Progenitor cell of endocrine pancreas (in vitro differentiated cells): ENCODE measurements at places on chromosomes 11 and 22. TPM values are rescaled to one million over a fixed set of nuclear protein-coding genes. Genes with fewer than 3 reads are reported as not detected.

The LARGE2 gene
- total RNA-seq: 39.4 and 47.3 TPM in 2 replicates

DNA sequence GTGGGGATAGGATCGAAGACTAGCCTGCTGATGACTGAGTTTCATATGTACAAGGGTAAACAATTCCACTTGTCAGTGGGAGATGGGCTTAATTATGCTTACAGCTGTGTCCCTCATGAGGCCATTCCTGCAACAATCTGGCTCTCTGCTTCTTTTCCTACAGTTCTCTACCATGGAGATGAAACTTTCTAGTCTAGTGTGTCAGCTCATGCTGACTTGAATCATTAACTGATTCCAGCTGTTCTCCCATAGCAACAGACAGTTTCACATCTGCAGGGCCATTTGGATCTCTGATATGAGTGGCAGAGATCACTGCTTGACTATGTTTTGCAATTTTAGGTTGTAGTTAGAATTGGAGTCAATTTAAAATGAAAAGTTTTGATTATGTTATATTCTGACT is 1251.7 kb upstream of the RAG2 start:
- no peak for DNase-seq

DNA sequence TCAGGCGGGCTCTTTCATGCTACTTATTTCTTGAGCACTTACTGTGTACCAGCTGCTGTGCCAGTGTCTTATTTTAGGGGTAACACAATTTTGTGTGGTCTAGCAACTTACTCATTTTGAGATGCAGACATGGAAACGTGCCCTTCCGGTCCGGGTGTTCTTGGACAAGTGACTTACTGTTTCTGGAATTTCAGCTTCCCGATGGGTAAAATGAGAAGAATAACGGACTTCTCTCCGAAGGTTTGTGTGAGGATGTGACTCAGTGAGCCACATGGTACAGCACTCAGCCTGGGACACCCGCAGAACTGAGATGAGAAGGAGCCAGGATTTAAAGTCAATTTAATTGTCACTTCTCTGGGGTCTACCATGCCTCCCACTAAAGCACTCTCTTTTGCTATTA is 114.5 kb upstream of the SYT13 start:
- DNase-seq: no peak

DNA sequence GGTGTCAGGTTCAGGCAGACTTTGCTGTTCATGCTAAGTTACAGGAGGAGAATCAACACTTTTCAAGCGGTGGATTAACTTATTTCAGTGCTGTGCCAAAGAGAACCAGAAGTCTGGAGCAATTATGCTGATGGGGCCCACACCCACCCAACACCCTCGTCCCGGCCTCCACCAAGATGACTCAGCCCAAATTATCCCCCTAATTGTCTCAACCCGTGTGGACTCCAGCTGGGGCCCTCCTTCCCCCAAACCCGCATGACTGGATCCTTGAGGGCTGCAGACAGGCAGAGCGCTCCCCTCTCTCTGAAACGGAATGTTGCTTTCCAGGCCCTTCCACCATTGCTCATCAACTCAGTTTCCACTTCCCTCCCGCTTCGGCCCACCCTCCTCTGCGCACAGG is 34.6 kb upstream of the MN1 start:
- DNase-seq: no peak

The PYGM gene
- total RNA-seq: 1.4 and 1.6 TPM in 2 replicates

GRCh38 chr11:11787305-11788062 is 54.3 kb upstream of the USP47 start:
- peak; percentile 62 for DNase-seq

DNA sequence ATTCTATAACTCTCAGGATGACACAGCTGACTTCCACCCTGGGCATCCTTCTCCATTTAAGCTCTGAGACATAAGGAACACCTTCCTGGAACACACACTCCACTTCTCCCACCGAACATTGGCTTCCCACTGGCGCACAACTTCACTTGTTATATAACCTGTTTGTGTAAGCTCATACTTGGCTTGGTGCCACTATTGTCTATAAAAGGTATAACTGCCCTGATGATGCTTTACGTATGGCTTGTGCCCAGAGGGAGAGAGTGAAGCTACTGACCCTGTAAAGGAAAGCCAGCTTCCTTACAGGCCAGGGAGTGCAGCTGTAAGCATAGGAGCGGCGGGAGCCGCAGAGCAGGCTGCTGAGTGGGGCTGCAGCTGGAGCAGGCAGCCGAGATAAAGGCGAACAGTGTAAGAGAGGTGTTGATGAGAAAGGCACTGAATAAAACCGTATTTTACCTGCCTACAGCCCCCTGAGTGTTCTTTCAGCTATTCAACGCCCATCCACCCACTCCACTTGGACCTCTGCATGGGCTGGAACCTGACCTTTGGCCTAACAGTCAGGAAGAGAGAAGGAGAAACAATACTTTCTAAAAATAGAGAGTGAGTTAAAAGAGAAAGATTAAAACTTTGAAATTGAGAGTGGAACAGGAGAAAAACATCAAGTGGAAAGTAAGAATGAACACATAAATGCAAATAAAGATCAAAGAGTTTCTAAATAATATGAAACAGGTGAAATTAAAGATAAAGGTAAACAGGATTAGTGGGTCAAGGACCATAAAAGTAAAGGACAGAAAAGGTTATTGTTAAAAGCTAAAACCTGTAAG is 252.1 kb upstream of the ARHGAP42 start:
- no peak for DNase-seq

The CNIH2 gene
- 21.3 and 21.7 TPM in 2 replicates for total RNA-seq

GRCh38 chr22:23691748-23692423 is 1.1 kb downstream of the RGL4 start:
- no peak for DNase-seq

The NFAM1 gene
- 0.31 and 0.69 TPM in 2 replicates for total RNA-seq

DNA sequence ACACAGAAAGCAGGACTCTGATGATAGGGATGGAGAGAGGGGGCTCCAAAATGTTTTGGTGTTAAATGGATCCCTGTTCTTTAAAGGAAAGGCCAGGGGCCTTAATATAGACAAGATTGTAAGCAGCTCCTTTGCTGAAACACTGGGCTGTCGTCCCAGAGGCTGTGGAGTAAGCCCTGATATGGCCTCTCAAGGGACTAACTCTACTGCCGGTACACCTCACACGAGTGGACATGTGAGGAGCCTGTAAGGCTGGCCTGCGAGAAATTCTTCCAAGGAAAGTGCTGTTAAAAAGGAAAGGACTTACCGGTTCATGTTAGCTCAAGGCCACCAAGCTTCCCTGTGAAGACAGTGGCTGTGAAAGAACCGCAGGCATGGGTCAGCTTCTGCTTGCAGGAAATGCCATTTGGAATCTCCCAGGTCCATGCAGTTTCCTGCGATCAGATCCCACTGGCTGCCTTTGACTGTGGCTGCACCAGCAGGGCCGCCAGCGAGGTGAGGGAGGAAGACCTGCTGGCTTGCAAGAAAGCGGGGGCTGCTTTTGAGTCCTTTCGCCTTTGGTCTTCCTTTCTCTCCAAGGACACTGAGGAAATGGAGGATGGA is 106.6 kb downstream of the PRR5L start:
- no peak for DNase-seq

DNA sequence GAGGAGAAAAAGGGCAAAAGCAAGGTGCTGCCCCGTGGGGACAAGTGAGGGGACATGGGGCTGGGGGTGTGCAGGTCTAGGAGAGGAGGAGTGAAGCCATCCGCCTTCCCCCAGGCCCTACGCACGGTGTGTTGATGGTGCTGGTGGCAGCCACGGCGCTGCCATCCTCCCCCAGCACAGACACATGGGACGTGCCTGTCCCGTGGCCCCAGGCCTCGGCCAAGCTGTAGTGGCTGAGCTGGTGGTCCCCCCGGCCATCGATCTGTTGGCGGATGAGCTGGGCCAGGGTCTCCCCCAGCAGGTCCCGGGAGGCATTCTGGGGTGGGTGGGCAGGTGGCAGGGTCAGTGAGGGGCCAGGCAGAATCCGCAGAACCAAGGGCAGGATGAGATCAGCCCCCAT is 18.9 kb downstream of the GGT5 start:
- DNase-seq: no peak

- no peak for DNase-seq
Observed at GRCh38 chr11:22732588-22732987, 66.2 kb downstream of the GAS2 start.

DNA sequence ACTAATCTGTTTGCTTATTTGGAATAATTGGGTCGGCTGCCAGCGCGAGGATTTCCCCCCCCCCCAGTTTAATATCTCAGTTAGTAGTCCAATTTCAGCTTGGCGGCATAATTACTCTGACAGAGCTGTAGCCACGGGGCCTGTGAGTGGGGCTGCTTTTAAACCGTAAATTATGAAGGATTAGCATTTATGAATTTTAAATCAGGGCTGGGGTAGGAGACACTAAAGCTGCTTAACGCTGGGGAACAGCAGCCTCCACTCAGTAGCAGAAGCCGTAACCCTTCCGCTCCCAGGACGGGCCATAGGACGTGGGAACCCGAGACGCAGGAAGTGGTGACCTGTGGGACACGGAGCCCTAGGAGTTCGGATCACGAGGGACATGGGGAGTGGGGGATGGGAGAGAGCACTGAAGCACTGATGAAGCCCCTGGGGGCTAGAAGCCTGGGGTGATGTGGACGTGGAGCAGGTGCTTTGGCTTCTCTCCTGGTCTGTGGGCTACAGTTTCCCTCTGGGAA is 66.2 kb upstream of the LMO1 start:
- DNase-seq: no peak

The OOSP4A gene
- not detected in 2 replicates for total RNA-seq

- DNase-seq: no peak
Observed at GRCh38 chr11:110026858-110027626, 66.2 kb upstream of the ZC3H12C start.

- no peak for DNase-seq
Observed at GRCh38 chr11:38446336-38446735, 1848.3 kb upstream of the RAG2 start.

GRCh38 chr11:66619080-66619554 is 2.7 kb downstream of the RBM14 start:
- DNase-seq: no peak

The ABCG4 gene
- 0.53 and 0.78 TPM in 2 replicates for total RNA-seq

GRCh38 chr11:72217841-72218240 is 1.2 kb downstream of the FOLR2 start:
- DNase-seq: no peak

DNA sequence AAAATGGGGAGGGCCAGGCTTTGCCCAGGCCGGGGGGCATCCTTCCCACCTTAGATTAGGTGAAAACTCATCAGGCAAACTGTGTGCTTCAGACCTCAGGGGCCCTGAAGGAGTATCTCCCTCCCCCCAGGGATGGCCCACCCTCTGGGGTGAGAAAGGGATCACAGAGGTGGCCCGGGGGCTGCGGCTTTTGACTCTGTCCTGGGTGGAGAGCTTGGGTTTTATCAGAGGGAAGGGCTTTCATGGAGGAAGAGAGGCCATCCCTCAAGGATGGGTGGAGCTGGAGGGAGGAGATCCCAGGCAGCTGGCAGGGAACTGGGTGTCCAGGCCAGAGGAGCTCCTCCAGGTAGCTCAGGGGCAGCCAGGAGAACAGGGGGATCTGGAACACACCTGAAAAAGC is 3.1 kb upstream of the PPP2R5B start:
- no peak for DNase-seq

The MN1 gene
- 5.5 and 5.9 TPM in 2 replicates for total RNA-seq

DNA sequence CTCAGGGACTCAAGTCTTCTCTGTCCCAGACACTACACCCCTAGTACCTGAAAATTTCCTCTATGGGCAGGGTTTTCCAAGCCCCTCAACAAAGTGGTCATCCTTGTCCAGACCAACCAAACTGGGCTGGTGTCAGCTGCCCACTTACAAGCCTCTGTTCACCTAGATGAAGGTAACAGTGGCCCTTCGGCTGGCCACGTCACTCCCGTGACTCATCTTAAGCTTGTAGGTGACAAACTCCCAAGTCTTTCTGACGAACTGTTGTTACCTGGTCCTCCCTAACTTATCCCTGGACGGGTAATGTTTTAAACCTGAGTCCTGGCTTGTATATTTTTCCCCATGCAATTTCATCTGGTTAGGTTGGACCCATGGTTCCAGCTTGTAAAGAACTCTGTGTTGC is 4.7 kb downstream of the CXCR5 start:
- DNase-seq: no peak

DNA sequence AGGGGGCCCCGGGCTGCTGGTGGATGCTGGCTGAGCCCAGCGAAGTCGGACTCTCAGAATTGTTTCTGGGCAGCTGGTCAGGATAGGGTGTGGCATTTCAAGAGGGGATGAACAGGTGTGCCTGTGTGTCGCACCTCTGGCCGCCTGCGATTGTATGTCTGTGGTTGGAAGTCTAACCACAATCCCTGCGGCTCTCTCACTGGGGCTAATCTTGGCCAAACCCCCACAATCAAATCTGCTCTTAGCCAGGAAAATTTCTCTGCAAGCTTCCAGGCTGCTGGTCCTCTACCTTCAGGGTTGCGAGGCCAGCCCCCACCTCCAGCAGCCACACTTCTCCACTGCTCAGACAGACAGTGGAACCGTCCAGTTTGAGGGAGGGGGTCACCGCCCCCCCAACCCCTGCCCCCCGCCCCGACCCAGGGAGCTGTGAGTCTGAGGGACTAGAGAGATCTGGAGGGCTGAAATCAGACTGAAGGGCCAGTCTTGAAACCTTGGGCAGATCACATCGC is 953 bp downstream of the ATG16L2 start:
- no peak for DNase-seq

DNA sequence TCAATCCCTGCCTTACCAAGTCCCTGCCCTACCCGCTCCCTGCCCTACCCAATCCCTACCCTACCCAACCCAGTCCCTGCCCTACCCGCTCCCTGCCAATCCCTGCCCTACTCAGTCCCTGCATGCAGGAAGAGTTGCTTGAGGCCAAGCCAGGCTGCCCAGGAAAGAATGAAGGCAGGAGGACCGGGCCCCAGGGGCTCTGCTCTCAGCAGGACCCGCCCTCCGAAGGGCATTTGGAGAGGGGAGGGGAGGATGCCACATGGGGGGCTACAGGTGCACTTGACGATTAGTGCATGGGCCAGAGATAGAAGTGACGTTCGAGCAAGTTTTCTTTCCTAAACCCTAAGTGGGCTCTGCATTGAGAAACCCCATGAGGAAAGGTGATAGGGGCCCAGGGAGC is 581.2 kb downstream of the TBC1D22A start:
- DNase-seq: no peak

DNA sequence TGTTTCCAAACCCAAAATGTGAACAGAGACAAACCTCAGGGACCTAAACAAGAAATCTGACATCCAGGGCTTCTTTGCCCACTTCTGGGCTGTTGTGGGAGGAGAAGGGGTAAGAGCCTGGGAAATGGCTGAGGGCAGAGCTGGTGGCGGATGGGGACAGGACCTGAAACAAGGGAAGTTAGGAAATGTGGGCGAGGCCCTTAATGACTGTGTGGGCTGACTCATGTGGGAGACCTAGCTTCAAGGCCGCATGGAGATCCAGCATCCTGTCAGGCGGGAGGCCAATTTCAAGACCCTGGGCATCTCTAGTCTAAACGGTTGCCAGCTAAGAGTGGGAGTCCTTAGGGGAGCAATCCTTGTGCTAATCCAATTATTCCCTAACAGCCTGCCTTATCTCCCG is 2.1 kb upstream of the OAF start:
- DNase-seq: no peak

DNA sequence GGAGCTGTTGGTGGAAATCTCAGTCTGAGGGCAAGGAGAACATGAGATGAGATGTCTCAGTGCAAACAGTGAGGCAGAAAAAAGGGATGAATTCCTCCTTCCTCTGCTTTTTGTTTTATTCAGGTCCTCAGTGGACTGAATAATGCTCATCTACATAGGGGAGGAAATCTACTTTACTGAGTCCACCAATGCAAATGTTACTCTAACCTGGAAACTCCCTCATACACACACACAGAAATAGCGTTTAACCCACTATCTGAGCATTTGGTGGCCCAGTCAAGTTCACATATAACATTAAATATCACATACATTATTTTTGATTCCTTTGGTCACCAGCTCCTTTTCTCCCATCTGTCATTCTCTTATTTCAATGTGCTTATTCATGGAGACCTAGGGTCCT is 418.8 kb downstream of the TMEM135 start:
- DNase-seq: no peak

The A4GALT gene
- 0.47 and 1.1 TPM in 2 replicates for total RNA-seq

GRCh38 chr22:20156611-20157429 is 6.0 kb upstream of the CCDC188 start:
- peak; percentile 92 for DNase-seq
